NCI-H226 (cell line): ENCODE measurements at places on chromosomes 13 and 19.

DNA sequence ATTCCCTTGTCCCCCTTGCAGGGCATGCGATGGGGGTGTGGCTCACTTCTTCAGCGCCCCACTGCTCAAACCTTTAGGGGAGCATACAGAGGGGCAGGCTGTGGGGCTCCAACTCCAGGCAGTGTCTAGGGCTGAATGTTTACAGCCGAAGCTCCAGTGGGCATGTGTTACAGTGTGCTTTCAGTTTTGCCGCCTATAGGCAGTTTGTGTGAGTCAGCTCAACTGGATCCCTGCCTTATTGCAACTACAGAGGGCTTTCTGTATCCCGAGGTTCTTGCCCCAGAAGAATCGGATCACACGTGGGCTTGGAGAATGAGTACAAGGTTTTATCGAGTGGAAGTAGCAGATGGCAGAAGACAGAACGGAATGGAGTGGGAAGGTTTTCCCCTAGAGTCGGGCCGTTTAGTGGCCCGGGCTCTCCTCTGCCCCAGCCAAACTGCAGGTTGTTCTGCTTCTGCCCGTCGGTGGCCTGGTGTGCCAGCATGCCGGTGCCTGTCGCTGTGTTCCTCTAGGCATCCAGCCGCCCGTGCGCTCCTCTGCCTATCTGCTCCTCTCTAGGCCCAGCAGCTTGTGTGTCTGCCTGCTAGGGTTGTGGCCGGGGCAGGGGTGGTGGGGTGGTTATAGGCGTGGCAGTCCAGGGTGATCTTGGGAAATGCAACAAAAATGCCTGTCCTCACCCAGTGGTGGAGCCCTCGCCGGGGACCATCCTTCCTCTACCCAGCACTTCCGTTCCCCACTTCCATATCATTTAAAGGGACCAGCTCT, 435.9 kb upstream of the SGCG start:
- no peak for DNase-seq

- DNase-seq, result no peak
Measured at GRCh38 chr19:50314724-50315708, 14.2 kb downstream of the KCNC3 start.

GRCh38 chr13:21150013-21150412, 26.3 kb downstream of the SKA3 start:
- no peak for DNase-seq

DNA sequence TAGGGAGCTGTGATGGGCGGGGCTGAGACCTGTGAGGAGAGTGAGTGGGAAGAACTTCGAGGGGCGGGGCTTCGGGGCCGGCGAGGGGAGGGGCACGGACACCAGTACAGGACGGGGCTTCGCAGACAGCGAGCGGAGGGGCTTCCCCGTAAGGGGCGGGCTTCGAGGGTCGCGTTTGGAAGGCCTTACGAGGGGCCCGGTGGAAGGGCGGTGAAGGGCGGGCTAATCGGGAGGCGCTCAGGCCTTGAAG, 4.1 kb upstream of the EMP3 start:
- DNase-seq, result peak; percentile 91

- DNase-seq, result peak; percentile 51
Measured at GRCh38 chr19:6765738-6766356, 1.4 kb downstream of the SH2D3A start.
